ENCODE measurements at places on chromosomes 2 and 18.

GRCh38 chr2:221524158-221524557 lies 47.9 kb downstream of the EPHA4 start:
- DNase-seq: no peak

DNA sequence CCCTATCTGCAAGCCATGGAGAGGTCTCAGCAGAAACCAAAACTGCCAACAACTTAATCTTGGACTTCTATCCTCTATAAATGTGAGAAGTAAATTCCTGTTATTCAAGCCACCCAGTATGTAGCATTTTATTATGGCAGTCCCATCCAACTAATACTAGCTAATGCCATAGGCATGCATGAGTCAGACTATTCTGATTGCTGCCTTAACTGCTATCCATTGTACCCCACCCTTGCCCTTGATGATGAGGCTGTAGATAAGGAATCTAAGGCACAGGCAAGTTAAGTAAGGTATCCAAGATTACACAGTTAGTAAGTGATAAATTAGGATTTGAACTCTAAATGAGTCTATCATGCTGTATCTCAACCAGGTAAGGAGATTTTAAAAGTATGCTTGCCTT lies 223.0 kb downstream of the UBE2E3 start:
- peak; percentile 87 for DNase-seq

DNA sequence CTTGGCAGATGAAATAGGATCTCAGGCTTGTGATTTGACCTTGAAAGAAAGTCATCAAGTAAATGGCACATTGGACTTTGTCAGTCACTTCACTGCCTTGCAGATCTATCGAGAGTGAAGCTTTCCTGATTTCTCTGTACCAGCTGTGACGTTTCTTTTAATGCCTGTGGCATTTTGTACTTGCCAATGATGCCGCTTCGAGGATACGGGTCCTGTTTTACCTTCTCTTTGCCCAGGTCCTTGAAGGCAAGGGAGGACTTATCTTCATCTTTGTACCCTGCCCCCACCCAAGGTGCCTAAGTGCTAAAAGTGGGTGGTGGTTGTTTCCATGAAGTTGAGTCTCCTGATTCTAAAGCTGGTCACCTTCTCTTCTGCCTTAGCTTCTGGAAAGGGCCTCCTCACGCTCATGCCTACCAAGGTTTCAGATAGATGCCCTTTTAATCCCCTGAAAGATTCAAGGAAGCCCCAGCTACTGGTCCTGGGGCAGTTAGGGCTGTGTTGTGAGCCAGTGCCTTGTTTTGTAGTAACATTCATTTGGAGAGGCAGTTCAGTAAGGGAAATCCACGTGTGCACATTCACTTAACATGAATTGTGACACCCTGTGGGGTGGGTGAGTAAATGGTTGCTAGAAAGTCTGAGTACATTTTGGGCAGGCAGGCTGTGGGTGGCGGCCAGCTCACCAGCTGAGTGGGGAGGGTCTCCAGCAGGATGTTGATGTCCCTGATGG lies 6.1 kb downstream of the LBH start:
- no peak for DNase-seq

GRCh38 chr18:34942975-34943374 lies 98.2 kb upstream of the MAPRE2 start:
- DNase-seq: no peak

DNA sequence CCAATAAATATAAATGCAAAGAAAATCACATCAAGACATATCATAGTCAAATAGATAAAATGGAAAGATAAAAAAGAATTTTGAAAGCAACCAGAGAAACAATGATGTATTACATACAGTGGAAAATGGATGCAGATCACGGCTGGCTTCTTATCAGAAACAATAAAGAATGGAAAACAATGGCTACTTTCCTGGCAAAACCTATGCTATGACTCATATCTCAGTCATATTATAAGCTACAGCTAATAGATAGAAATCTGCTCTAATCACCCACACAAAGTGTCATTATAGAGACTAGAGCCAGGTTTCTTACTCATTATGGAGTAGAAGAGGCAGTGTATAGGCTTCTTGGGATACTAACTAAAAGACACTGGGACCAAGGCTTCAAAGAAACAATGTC lies 93.5 kb upstream of the TACR1 start:
- DNase-seq: peak; percentile 79

GRCh38 chr2:15640261-15640711 lies 48.6 kb downstream of the DDX1 start:
- DNase-seq: peak; percentile 63

DNA sequence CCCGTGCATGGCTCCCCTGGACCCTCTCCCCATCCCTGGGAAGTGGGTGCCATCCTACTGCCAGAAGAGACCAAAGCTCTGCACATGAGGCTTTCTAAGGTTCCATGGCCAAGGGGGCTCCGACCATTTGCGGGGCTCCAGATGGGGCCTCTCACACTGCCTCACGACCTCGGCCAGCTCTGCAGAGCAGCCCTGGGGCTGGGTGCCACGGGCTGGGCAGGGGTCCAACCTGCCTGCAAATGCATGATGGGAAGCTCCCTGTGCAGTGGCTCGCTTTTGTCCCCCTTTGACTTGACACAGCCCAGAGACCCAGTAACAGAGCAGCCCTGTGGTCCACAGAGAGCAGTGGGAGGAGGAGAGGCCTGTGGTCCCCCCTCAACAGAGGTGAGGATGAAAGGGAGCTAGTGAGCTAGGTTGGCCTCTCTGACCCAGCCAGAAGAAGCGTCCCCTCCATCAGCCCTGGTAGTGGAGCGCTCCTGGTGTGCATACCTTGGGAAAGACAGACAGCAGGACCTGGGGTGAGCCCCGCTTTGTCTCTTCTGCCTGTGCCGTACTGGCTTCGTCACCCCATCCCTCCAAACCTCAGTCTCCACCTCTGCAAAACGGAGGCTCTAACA lies 174.1 kb downstream of the DDX1 start:
- DNase-seq: no peak

DNA sequence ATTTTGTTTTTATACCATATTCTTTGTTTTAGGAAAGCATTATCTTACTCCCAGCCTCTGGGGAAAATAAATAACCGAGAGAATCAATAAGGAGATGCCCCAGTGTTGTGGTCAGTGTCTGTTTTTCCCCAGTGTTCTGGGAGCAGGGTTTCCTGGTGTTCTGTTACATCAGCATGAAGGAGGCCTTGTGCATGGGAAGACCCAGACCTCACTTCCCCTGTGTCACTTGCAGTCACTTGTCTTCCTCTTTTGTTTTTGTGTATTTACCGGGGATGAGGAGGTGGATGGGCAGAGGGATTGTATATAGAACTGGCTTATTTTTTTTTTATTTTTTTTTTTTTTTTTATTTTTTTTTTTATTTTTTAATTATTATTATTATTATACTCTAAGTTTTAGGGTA lies 45.0 kb upstream of the MGAT5 start:
- DNase-seq: no peak

DNA sequence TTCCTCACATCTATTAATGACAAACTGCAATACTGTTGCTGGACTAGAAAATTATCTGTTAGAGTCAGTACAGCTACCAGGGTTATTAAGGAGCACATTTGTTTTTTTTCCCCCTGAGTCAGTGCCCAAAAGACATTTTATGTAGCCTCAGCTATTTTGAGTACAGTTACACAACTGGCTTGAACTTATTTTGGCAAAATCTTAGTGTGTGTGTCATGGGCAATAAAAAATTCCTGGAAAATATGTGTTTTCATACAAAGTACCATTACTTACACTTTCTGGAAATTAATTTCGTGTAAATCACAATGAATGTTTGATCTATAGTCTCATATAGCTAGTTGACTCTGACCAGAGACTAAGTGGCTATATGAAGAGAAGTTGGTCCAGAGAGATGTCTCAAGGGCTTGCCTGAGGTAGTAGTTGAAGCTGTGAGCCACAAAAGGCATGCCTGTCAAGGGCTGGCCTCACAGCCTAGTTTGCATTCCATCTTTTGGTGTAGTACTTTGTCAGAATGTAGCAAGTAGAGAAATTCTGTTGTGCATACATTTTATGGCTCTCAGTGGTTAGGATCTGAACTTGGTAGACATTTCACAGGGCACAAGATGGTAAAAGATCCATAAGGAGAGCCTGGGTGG lies 283.4 kb downstream of the MTX2 start:
- peak; percentile 45 for DNase-seq
